ENCODE measurements at places on chromosomes 2 and 18.

DNA sequence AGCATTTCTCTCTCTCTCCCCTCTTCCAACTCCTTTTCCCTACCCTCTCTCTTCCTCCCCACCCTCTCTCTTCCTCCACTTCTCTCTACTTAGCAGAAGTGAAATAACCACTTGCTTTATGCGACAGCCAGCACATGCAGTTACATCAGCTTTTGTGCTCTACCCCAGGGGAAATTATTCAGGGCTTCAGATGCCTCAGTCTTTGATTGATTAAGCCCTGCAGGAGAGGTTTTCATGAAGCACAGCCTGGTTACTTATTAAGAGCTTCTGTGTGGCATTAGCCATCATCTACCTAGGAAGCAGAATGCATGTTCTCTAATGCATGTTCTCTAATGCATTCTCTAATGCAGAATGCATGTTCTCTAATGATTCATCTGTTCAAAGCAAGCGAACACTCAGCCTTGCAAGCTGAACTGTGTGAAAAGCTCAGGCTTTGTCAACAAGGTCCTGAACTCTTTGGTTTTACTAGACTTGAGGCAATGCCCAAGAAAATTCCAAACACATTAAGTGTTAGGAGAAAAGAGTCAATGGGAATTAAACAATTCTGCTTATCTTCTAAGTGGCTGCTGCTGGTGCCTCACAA, 56.1 kb downstream of the LHCGR start:
- no peak for DNase-seq

DNA sequence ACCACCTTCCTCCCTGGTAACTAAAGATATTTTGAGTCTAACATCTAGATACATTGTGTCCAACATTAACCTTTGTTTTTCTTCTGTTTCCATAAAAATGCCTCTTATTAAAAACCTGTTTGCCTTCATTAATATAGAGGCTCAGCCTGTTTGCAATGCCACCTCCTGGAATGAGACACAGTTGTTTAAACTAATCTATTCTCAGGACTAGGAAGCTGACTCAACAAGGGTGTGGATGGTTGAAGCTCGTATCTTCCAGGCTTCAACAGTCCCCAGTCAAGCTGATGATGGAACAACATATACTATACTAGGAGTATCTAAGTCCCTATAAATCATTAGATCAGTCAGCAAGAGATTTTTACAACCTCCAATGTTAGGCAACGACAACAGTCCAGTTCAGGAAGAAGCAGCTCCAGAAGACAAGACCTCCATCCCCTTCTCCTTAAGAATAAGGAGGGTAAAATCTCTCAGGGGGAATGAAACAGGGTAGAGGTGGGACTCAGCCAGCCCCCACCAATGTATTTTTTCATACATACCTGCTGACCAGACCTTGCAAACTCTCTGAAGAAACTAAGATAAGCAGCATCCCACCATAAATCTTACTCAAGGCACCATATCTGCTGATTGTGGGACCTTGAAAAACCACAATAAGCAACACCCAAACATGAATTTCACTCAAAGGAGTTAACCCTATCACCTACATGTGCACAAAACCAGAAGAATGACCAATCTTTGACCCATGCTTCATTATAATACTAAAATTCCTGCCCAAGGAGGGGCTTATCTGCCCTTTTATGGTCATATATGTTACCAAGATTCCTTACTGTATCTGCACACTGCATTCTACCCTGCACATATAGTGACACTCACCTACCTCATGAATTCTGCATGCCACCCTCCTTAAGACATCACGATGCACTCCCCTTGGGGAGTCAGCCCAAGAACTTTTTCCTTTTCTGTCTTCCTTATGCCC, 21.4 kb downstream of the ZNF24 start:
- no peak for DNase-seq

DNA sequence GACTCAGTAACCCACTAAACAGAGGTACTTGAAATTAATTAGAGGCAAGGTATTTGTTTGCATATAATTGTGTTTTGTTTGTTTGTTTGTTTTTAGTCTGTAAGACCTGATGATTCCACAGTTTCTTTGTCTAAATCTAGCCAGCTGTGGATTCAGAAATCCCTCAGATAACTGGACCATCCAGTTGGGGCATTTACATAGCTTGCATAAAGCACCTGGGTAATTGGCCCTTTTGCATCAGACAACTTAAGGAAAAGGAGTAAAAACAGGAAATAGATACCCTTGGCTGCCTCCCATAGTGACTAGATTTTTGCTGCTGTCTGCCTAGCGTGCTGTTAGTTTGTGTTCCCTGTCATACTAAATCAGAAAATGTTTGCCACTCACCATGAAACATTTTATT, 46.6 kb upstream of the XIRP2 start:
- DNase-seq = no peak

- DNase-seq = no peak
These were observed 76.7 kb downstream of the LRP2 start for GRCh38 chr2:169285531-169286235.

- no peak for DNase-seq
These were observed 248.7 kb upstream of the TNP1 start for GRCh38 chr2:217108575-217109027.

GRCh38 chr2:109260116-109260855, 131.3 kb downstream of the SH3RF3 start:
- no peak for DNase-seq

GRCh38 chr2:74658516-74658915, 4.5 kb downstream of the SEMA4F start:
- no peak for DNase-seq

- DNase-seq = no peak
These were observed 198.4 kb downstream of the CMPK2 start for GRCh38 chr2:6667326-6667725.

GRCh38 chr2:30752811-30753210, 54.4 kb downstream of the CAPN13 start:
- no peak for DNase-seq

DNA sequence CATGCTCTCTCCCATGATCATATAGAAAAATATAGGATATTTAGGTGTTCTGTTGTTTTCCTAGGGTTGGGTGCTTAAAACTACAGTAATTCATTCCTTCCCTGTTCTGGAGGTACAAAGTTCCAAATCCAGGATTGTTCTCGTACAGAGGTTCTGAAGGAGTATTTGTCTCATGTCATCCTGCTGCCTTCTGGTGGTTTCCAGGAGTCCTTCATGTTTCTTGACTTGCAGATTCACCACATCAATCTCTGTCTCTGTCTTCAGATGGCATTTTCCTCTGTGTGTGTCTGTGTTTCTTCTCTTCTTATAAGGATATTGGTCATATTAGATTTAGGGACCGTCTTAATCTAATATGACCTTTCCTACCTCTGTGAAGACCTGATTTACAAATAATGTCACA, 397.9 kb downstream of the NYAP2 start:
- no peak for DNase-seq

DNA sequence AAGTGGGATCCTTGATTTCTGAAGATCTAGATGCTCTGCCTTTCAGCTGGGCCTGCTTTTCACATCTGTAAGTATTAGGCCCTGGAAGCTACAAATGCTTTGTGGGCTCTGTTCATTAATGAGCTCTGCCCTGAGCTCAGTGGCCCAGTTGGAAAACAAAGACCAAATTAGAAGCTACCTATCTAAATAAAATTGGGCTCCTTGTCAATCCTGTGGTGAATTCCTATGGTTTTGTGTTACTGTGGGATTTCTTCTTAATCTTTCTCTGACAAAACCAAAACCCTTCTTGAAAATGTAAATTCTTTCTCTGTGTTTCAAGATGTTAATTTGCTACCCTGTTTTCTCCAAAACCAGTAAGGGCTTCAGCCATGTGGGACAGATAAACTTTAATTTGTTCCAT, 219.0 kb upstream of the HS6ST1 start:
- no peak for DNase-seq

Data from CD4-positive, alpha-beta T cell treated with Interferon gamma for 1 hour (primary cell).